Dermis microvascular lymphatic vessel endothelial cell (primary cell): ENCODE measurements at places on chromosomes 2 and 18.

DNA sequence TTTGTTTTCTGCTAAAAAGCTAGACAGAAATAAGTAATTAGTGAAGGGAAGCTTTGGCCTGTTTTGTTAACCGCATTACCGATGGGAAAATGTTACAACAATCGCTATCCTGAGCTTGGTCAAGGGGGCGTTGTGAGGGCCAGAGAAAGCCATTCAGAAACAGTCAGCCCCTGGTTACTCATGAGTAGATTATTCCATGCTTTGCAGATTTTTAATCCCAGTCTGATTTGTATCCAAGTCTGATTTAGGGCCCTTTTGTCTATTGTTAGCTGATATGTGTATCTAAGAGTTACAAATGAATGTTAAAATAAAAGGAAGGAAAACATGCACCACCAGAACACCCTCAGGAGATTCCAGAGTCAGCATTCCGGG lies 99.1 kb downstream of the PRPF40A start:
- peak; percentile 26 for DNase-seq

- no peak for DNase-seq
Observed at GRCh38 chr2:102736110-102736409, 25.8 kb upstream of the TMEM182 start.

- no peak for DNase-seq
Observed at GRCh38 chr2:131058214-131058843, 34.9 kb downstream of the FAM168B start.

GRCh38 chr2:159066541-159067156 lies 98.2 kb downstream of the TANC1 start:
- DNase-seq = no peak
